ENCODE measurements at places on chromosomes 3 and 15. TPM values are rescaled to one million over a fixed set of nuclear protein-coding genes. Genes with fewer than 3 reads are reported as not detected.

DNA sequence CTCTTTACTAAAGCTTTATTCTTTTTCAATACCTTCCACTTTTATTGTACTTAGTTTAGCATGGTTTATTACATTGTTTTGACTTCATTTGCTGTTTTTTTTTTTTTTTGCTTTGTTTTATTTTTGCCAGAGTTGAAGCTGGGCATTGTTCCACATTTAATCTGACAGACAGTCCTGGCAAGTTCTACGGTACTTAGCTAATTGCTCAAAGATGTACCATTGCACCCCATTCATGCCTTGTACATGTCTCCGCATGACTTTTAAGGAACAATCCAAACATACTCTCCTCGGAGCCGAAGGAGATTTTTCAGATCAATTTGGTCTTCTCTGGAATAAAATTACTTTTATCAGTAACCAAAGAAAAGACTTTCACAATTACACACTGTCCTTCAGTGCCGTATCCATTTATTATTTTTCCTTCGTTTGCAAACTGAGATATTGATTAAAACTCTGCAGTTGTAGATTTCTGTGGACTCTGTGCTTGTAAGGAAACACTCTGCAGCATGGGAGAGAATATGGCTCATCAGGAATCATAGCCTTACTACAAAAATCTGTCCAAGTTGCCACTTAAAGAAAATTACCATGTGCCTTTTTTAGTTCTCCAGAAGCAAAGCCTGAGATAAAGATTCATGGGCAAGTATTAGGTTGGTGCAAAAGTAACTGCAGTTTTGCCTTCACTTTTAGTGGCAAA, 952.0 kb downstream of the AGBL1 start:
- DNase-seq = no peak

DNA sequence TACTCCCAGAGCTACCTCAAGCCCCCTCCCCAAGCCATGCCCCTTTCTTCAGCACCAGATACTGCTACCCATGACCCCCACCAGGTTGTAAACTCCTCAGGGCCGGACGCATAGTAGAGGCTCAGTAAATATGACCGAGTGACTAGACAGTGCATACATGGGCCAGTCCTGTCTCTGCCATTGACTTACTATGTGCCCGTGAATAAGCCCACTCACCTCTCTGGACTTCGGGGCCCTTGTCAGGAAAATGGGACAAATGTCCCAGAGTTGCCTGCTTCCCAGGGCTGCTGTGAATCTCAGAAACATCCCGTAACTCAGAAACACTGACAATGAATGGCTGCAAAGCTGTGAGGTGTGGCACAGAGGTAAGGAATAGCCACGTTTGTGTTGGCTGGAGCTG, 48.2 kb upstream of the FGD5 start:
- no peak for DNase-seq

GRCh38 chr3:159865041-159865579, 123.5 kb upstream of the IL12A start:
- no peak for DNase-seq

DNA sequence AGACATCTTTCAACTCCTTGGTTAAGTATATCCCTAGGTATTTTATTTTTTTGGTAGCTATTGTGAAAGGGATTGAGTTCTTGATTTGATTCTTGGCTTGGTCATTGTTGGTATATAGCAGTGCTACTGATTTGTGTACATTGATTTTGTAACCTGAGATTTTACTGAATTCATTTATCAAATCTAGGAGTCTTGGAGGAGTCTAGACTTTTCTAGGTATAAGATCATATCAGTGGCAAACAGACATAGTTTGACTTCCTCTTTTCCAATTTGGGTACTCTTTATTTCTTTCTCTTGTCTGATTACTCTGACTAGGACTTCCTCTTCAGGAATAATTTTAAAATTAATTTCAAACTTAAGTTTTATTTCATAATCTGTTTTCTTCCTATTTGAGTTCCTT, 125.2 kb downstream of the OCA2 start:
- DNase-seq = no peak

Gene KLHL40
- polyA plus RNA-seq = 0.16 TPM

Data from thymus (tissue), 14 donors.